Fibroblast of mammary gland (primary cell): ENCODE measurements at places on chromosomes 3 and 15.
A peak's percentile ranks its signal among the peaks of the same experiment; 100 is the strongest.

GRCh38 chr3:118527514-118528044 is 507.1 kb downstream of the IGSF11 start:
- no peak for DNase-seq

DNA sequence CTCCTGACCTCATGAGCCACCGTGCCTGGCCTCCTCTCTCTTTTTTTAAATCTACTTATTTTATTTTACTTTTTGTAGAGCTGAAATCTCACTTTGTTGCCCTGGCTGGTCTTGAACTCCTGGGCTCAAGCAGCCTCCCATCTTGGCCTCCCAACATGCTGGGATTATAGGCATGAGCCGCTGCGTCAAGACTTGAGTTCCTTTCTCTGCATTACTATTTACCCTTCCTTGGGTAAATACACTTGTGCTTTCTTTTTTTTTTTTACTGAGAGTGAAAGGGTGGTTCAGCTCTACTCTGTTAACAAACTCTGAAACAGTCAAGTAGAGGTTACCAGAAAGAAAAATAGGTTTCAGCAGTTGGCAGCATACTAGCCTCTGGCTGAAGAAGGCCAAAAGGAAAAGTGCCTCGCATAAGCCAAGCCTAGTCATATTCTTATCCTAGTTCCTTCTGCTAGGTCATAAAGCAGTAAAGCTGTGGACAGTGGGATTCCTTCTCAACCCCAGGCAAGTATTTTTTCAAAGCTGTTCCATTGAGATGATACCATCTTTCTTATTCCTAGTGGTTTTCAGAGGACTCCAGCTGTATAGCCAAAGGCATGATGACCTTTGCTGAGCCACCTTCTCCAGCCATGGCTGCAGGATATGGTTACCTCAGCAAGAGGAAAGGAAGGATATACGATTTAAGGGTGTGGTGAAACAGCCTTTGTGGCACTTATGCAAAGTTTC is 135.1 kb downstream of the RBPMS2 start:
- DNase-seq = no peak

DNA sequence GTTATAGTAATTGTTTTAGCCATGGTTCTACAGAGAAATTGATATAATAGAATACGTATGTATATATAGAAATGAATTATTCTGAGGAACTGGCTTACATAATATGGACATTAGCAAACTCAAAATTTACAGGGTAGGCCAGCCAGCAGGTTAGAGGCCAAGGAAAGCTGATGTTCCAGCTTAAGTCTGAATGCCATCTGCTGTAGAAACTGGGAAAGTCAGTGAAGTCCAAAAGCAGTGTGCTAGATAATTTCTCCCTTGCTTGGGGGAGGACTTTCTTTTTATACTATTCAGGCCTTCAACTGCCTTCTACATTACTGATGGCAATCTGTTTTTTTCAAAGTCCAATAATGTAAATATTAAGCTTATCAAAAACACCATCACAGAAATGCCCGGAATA is 1174.7 kb downstream of the ZPLD1 start:
- no peak for DNase-seq

GRCh38 chr15:77144492-77145070 is 73.7 kb upstream of the TSPAN3 start:
- peak; percentile 94 for DNase-seq

DNA sequence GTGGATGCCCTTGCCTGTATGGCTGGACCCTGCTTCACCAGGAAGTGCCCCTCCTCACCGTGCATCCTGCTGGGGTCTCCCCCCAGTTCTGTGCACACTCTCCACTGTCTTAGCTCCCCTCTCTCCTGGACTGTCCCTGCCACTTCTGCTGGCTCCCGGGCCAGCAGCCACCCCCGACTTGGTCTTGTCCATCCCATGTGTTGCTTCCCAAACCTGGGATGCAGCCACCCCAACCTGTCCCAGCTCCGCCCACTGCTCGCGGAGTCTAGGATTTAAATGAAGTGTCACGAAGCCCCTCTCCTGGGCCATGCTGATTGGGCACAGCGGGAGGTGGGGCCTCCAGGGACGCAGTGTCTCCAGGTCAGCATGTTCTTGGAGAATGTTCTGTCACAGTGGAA is 48.5 kb downstream of the PLXNA1 start:
- DNase-seq = no peak

DNA sequence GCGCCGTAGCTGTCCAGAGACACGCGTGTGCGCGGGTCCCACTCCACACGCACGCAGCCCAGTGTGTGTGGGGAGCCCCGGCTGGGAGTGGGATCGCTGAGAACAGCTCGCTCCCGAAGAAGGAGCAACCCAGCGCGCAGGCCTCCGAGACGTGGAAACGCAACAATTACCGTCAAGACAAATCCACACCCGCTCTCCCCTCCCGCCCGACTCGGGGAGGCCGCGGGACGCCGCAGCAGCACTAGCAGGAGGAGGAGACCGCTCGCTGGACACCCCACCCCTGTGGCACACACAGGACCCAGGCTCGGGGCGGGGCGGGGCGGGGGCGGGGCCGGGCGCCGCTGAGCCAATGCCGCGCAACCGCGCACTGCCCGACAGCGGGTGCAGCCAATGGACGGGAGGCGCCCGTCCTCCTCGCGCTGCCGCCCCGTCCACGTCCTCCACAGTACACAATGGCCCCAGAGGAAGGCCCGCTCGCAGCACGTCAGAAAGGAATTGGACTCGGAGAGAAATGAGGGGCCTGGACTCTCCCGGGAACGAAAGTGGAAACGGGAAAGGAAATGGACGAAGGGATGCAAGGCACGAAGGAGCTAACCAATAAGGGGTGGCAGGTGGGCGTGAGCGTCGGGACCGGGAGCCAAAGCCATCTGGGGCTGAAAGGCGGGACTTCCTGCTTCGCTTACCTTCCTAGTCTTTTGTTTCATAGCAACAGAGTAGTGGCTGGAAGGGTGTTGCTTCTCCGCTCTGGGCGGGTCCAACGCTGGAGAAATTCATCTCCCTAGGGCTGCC is at the start of gene CBLB:
TSS of gene CBLB (minus strand) at position 271 of the 789 bp plus-strand sequence. CDS start 1,435 bp downstream, outside the sequence.
- DNase-seq = peak; percentile 99

GRCh38 chr3:36429986-36430485 is 49.7 kb downstream of the STAC start:
- DNase-seq = no peak

- no peak for DNase-seq
Observed at GRCh38 chr3:21168471-21168870, 582.5 kb downstream of the ZNF385D start.

DNA sequence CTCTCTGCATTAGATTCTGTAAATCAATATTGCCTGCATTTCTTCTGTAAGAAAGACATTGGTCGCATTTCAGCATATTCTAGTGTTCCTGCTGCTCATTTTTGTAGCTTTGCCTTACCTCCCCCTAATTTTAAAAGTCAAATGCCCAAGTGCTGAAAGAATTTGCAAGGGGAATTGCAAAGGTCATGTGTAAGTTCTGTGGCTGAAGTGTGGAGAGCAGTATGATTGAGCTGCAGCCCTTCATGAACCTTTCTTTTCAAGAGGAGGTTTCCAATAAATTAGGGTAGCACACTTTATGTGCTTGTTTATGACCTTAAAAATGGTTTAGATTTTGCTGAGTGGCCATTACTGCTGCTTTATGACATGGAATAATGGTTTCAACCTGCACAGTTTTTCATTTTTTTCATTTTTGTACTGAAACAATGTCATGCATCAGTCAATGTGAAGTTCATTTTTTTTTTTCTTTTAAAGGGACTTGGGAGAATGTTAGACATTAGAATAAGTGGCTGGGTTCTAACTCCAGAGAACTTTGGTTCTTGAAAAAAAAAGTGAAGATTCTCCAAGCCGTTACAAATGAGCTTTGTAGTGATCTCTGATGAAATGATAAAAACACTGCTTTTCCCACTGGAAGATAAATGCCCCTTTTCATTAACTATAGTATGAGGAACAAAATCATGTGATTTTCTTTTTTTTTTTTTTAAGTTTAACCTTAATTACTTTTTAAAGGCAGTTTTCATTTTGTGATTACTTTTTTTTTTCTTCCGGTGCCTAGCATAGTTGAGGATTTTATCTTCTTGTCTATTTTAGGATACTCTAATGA is 99.6 kb downstream of the MITF start:
- peak; percentile 88 for DNase-seq
